ENCODE measurements at places on chromosomes 3 and 15. TPM values are rescaled to one million over a fixed set of nuclear protein-coding genes. Genes with fewer than 3 reads are reported as not detected.

The TGM4 gene
- 1.3 TPM for polyA plus RNA-seq

The MED12L gene
- polyA plus RNA-seq = 0.36 TPM

The LAMB2 gene
- polyA plus RNA-seq = 127 TPM

The LARP6 gene
- 36.5 TPM for polyA plus RNA-seq

The DLEC1 gene
- 0.02 TPM for polyA plus RNA-seq

The CHRNA7 gene
- 0.93 TPM for polyA plus RNA-seq

The THBS1 gene
- polyA plus RNA-seq = 789 TPM

The CADPS gene
- polyA plus RNA-seq = not detected

The SNX1 gene
- polyA plus RNA-seq = 78.1 TPM

DNA sequence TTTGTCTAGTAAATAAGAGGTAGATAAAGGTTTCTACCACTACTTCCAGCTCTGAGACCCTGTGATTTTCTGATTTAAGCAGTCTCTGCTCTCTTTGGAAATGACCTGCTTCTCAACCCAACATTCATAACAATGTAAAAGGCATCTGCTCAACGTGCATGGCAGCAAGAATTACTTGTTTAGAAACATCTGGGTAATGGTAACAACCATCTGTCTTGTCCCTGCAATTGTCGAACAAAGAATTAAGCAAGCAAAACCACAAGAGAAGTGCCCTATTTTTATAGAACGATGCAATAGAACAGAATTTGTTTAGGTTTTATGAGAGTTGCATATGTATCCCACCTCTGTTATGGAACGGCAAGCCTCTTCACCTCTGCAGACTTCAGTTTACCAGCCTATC is 7.1 kb upstream of the FSIP1 start:
- no peak for DNase-seq

- DNase-seq = no peak
Measured at GRCh38 chr3:143526011-143526545, 322.2 kb downstream of the SLC9A9 start.

- no peak for DNase-seq
Measured at GRCh38 chr15:65909831-65910230, 40.5 kb downstream of the RAB11A start.

GRCh38 chr3:196138482-196139254 is 56.8 kb upstream of the TFRC start:
- peak; percentile 26 for DNase-seq

DNA sequence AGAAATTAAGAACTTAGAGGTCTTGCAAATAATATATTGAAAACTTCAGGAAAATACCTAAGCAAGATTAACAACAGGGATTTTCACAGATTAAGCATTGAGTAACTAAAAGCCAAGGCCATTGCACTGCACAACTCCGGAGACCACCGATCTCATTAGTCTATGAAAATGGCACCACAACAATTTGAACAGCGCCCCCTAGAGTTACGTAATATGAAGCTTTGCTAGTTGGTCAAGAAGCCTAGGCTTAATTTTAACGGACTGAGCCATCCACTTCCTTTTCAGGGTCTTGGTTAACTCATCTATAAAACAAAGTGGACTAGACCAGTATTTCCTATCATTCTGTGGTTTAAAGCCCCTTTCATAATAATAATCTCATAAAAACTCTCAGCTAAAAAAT is 24.8 kb downstream of the TMEM212 start:
- no peak for DNase-seq

DNA sequence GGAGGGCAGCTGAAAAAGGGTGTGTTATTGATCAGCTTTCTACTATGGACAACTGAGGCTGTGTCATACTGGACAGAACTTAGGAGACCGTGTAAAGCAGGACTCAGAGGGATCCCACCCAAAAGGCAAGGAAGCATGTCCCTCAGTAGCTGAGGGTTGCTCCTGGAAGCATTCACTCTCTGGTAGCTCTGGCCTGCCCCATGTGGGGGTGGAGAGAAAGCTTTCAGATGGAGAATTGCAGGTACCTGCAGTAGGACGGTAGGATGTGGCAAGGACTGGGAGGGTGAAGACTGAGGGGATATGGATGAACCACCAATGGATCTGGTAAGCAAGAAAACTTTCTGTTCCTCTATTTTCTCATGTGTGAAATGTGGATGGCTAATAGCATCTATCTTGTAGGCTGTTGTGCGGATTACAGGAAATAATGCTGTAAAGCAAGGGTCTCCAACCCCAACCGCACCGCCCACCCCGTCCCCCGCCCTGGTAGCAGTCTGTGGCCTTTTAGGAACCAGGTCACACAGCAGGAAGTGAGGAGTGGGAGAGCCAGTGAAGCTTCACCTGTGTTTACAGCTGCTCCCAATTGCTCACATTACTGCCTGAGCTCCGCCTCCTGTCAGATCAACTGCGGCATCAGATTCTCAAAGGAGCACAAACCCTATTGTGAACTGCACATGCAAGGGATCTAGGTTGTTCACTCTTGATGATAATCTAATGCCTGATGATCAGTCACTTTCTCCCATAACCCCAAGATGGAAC is 157.7 kb upstream of the PROK2 start:
- no peak for DNase-seq

DNA sequence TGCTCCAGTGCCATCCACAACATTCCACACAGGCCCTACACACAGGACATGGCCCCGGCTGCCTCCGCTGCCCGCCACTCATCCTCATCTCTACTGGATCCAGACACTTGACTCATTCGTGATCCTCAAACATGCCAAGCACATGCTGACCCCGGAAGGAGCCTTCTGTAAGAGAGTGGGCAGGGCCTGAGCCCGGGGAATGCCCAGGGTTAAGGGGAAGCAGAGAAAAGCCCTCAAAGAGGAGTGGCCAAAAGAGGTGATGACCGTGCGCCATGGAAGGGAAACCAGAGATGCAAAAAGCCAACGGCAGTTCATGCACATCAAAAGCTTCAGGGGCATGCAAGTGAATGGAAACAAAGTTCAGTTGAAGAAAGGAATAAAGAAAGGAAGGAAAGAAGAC is 46.1 kb downstream of the RFTN1 start:
- DNase-seq = no peak
